ENCODE measurements at places on chromosomes 2 and 18.

- no peak for DNase-seq
Observed at GRCh38 chr2:231450548-231450989, 13.7 kb downstream of the NCL start.

DNA sequence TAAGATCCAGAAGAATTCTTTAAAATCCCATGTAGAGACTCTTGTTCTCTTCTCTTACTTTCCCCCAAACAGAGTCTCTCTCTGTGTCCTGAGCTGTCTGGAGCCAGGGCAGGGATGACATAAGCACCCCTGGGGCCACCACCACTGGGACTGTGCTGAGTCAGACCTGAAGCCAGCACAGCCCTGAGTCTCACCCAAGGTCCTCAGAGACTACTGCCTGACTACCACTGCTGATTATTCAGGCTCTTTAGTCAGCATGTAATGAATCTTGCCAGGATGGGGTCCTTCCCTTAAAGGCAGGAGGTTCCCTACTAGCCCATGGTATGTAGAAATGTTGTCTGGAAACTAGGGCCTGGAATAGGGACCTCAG lies 34.9 kb upstream of the DYNC1I2 start:
- DNase-seq, result no peak

GRCh38 chr18:64929036-64929435 lies 780.1 kb upstream of the LINC00305 start:
- no peak for DNase-seq

DNA sequence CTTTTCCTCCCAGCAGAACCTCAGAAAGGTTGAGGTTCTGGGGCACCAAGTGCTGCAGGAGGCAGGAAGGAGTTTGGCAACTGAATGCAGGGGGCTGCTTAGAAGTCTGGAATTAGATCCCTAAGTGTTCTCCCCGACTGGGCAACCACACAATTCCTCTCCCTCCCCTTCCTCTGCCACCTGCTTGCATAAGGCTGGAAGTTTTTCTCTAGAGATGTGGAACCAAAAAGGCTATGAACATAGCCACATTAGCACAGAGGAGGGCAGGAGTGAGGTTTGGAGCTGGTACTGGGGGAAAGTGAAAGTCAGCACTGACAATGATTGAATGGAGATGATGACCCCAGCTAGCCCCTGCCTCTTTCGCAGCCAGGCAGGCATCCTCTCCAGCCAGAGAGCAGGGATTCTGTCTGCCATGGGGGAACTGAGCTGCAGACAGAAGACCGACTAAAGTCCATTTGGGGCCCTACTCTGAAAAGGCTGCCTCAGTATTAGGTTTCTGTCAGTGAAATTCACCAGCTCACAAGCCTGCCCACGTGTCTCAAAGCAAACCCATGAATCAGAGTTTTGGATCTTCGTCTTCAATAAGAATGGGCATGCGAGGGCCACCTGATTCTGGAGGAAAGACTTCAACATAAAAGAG lies 87.9 kb upstream of the ITGA6 start:
- DNase-seq, result no peak

GRCh38 chr18:46706968-46707367 lies 49.9 kb downstream of the ST8SIA5 start:
- no peak for DNase-seq

DNA sequence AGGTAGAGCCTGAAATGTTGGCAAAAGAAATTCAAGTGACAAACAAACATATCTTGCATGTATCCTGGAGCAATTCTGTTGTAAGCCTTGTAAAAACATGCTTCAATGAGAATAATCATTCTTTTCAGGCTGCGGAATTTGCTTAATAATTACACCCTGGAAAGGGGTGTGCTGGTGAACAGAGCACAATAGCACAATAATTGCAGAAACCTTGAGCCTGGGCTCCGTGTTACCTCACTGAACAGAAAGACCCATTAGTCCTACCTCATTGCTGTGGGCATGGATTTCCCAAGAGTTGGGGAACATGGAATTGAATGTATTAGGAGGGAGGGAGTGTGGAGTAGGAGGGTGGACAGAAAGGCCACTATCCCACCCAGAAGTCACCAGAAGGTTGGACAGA lies 168.0 kb upstream of the ALKAL2 start:
- DNase-seq, result no peak

- DNase-seq, result no peak
Observed at GRCh38 chr2:188199716-188200128, 92.0 kb upstream of the GULP1 start.

DNA sequence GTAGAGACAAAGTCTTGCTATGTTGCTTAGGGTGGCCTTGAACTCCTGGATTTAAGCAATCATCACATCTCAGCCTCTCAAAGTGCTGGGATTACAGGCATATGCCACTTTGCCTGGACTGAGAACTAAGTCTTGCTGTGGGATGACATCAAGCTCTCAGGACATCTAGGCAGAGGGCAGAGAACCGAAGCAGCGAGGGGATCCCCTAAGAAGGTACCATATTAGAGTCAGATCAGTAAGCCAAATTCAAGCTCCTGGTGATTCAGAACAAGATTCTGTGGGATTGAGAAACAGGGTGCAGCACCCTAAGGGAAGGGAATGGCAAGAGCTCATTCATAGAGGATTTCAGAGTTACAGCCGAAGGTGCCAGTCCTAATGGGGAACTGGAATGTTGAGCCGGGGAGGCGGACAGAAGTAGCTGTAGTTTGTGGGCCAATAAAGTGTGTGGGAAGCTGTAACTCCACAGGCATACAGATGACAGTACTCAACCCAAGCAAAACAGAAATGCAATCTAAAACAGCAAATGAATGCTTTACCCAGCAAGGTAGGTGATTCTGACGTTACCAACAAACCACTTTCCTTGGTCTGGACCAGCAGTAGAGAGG lies 30.9 kb downstream of the EPHA4 start:
- DNase-seq, result no peak

GRCh38 chr18:72672364-72673184 lies 128.4 kb upstream of the CBLN2 start:
- no peak for DNase-seq

- no peak for DNase-seq
Observed at GRCh38 chr2:169366066-169366465, 3.7 kb upstream of the LRP2 start.

GRCh38 chr18:3086871-3087270 lies 73.9 kb upstream of the LPIN2 start:
- no peak for DNase-seq

- DNase-seq, result no peak
Observed at GRCh38 chr2:41768310-41768709, 279.5 kb upstream of the PKDCC start.

DNA sequence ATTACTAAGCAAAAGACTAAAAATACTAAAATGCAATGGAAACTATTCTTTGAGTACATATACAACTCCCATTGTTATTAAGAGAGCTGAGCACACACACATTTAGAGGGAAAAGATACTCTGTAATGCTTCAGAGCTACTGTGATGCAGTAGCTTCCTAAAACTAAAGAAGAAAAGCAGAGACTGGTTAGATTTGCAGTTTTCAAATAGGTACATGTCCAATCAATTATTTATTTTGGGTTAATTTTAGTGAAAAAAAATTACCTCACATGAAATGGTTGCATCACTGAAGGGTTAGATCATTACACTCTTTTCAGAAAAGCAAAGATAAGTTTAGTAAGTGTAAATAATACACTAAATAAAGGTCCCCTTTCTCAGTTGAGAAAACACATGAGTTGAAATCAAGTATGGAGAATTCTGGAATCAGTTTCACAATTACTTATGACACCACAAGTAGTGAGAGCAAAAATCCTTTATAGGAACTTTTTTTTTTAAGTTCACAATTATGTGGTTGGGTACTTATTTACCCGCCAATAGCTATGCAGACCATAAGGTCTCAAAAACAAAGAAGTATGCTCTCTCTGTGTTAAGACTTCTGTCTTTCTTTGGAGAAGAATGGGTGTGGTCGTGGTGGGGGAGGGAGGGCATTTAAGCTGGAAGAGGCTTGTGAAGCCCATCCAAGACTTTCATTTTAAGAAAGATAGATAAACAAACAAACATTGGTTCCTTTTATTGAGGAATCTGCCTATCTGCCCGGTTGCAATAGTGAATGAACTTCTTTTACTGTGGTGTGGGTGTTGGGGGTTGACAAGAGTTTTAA lies 25.3 kb upstream of the SERTAD2 start:
- DNase-seq, result no peak

- DNase-seq, result no peak
Observed at GRCh38 chr2:44498551-44498950, 136.8 kb downstream of the CAMKMT start.

GRCh38 chr2:231383416-231384108 lies 11.9 kb upstream of the B3GNT7 start:
- DNase-seq, result no peak

- no peak for DNase-seq
Observed at GRCh38 chr18:28039078-28039477, 137.9 kb downstream of the CDH2 start.

DNA sequence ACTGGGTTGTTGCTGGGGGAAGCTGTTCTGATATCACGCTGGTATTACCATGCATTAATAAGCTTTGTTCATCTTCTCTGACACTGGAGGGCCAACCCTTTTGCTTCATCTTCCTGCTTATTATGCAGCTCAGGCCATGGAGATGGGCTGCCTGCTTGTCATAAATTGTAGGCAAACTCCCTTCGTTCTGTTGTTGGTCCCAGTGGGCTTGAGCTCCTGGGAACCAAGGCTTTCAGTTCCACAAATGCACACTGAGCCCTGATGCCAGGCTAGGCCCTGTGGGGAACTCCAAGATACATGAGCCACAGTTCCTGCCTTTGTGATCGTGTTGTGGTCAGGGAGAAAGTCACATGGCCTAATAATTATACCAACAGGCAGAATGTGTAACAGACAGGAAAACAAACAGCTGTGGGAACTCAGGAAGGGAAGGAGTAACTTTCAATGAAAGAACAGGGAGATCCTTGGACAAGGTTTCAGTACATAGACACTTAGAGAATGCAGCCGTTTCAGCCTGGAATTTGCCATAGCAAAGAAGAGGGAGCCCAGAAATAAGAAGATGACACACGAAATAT lies 49.0 kb upstream of the BCL2L11 start:
- no peak for DNase-seq

DNA sequence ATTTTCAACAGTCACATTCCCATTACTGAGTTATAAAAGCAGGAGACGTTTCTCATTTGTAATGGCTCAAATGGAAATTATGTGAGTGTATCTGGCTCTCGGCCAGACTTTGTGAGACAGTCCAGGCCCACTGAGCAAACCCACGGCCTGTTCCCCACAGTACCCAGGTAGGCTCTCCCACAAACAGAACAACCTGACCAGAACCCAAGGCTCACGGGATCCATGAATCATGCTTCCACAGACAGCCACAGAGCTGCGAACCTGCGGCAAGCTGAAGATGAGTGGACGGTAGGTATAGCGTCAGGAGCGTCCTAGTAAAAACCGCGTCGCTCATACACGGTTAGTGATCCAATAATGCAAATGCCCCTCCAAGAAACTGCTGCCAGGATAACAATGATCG lies 34.2 kb downstream of the NDUFA10 start:
- DNase-seq, result no peak

GRCh38 chr18:62493033-62493862 lies 29.6 kb upstream of the ZCCHC2 start:
- no peak for DNase-seq

DNA sequence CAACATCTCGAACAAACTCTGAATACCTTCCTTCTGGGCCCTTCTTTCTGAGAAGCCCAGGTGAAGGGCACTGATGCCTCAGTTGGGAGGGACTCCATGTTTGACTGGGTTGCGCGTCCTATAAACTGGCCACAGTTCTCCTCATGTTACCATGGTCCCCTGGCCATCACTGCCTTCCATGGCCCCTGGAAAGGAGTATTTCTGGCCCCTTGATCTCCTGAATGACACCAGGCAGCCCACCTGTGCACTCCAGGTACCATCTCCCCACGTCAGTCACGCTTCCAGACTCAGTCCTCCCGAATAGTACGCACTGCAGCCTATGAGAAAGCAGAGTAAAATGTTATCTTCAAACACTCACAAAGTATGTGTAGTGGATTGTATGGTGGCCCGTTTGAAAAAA lies 73.9 kb downstream of the ACKR3 start:
- DNase-seq, result no peak

DNA sequence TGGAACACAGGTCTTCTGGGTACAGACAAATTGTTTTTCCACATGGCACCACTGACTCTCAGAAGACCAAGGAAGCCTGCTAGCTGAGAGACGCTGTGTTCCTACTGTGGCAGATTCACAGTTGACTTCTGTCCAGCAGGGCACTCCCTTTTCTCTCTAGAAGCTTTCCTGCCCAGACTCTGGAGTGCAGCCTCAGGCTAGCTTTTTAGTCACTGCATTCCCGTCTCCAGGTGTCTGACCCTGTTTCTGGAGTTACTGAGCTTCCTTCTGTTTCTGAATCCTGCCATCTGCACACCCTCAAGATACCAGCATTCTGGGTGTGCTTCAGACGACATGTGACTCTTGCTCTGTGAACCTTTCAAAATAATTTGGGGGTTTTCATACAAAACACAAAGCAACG lies 125.1 kb downstream of the TMEM200C start:
- DNase-seq, result no peak

- DNase-seq, result peak; percentile 46
Observed at GRCh38 chr18:9612215-9612830, 2.0 kb downstream of the PPP4R1 start.

DNA sequence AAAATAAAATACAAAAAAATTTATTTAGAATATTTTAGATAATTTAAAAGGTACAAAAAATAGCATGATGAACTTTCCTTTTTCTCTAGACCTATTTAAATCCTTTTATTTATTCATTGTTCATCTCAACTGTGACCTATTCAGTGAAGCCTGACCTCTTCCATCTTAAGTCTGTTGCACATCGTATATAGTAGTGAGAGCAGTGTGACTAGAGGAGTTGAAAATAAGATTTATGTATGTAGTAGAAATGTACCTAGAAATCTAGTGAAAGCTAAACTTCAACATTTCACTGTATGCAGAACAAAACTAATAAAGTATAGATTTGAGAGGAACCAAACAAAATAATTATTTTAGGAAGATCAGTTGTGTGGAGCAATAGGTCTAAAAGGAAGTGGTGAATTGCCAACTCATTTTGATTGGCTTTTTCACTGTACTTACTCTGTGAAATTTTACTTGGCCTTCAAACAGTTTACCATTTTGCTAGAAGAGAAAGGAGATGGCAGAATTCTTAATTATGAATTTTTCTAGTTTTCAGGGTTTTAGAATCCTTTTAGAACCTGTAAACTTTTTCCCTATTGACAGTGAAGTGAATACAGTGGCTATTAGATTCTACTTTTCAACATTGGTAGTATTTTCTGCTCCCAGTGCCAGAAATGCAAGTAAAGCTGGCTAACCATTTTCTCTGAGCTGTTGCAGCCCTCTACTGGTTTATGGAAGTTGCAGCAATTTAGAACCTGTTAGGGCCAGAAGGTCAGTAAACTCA lies 11.0 kb downstream of the ANKRD12 start:
- DNase-seq, result peak; percentile 59

GRCh38 chr2:179222076-179222475 lies 42.6 kb downstream of the SESTD1 start:
- no peak for DNase-seq

- DNase-seq, result no peak
Observed at GRCh38 chr2:237919593-237919992, 47.2 kb upstream of the UBE2F start.

DNA sequence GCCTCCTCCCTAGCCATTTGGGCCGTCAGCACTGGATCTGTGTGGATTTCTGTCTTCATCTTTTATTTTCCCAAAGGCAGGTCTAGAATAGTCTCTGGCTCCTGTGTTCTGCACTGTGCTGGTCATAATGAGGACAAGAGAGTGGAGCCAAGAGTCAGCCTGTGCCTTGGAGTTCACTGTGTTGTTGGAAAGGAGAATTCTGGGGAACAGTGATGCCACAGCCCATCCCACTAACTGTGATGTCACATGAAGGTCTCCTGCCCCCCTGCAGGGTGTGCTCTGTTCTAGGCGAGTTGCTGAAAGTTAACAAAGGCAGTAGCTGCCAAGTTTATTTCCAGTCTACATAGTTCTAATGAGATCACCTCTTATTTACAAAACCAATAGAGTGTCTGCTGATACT lies 248.5 kb downstream of the TPGS2 start:
- no peak for DNase-seq

Data from central memory CD4-positive, alpha-beta T cell (primary cell).